Stimulated activated CD8-positive, alpha-beta memory T cell treated with anti-CD3 and anti-CD28 coated beads, Interleukin-7, amount 100 ng/mL, for 1 hour (primary cell): ENCODE measurements at places on chromosomes 16 and 17.

DNA sequence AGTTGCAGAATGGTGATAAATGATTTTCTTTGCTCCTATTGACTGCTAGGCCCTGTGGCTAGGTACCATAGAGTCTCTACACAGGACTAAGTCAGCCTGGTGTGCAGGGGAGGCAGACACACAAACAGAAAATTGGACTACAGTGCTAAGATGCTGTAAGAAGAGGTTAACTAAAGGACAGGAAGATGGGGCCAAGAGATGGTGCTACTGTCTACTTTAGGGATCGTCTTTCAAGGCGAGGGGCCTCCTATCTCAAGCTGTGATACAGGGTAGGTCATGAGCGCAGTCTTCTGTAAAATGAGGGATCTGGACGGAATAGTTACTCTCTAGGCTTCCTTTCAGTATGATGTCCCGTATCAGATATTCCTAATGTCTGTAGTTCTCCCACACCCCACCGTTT is 817 bp downstream of the NME1 start:
- DNase-seq = no peak

GRCh38 chr16:56013962-56014552 is 138.9 kb upstream of the CES5A start:
- DNase-seq = no peak

DNA sequence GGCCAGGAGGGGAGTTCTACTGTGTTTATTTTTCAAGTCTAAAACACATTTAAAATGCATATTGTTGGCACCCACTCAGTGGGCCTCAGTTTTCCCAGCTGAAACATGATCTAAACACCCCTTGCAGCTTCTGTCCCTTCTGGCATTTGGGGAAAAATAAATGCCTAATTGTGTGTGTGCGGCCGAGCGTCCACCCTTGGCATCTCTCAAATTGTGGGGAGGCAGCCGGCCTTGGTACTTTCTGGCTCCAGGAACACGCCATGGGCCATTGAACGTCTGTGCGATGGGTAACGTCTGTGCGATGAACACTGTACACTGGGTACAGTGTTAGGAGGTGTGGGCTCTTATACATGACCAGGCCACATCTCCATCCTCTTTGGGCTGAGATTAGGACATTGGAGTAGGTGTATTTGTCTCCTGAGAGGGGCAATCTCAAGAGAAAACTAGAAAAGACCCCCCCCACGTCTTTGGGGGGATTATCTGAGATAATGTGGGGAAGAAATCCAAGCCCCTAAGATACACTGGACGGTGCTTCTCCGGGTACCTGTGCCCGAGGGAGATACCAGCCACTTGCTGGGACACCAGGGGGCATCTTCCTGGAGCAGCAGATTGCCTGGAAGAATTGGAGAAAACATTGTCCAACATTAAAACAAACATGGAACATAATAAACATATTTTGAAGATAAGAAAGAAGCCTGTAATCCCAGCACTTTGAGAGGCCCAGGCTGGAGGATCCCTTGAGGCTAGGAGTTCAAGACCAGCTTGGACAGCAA is 54.9 kb downstream of the RAB11FIP4 start:
- DNase-seq = no peak

GRCh38 chr16:18792836-18793433 is 2.8 kb upstream of the RPS15A start:
- no peak for DNase-seq

- DNase-seq = no peak
Measured at GRCh38 chr16:30992931-30993816, 8.2 kb downstream of the HSD3B7 start.

- no peak for DNase-seq
Measured at GRCh38 chr16:8108991-8109509, 481.3 kb downstream of the TMEM114 start.

- DNase-seq = no peak
Measured at GRCh38 chr16:11377154-11377553, 31.9 kb downstream of the RMI2 start.

DNA sequence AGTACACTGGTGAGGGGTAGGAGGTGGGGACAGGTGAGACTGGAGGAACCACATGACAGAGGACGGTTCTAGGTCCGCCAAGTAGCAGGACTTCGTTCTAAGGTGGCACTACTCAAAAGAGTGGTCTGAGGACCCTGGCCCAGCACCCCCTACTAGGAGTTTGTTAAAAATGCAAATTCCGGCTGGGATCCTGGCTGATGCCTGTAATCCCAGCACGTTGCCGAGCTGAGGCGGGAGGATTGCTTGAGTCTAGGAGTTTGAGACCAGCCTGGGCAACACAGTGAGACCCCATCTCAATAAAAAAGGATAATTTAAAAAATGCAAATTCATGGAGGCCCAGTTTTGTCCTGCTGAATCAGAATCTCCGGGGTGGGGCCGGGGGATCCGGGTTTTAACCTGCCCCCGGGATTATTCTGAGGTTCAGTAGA is 59.1 kb downstream of the WSB1 start:
- DNase-seq = no peak

DNA sequence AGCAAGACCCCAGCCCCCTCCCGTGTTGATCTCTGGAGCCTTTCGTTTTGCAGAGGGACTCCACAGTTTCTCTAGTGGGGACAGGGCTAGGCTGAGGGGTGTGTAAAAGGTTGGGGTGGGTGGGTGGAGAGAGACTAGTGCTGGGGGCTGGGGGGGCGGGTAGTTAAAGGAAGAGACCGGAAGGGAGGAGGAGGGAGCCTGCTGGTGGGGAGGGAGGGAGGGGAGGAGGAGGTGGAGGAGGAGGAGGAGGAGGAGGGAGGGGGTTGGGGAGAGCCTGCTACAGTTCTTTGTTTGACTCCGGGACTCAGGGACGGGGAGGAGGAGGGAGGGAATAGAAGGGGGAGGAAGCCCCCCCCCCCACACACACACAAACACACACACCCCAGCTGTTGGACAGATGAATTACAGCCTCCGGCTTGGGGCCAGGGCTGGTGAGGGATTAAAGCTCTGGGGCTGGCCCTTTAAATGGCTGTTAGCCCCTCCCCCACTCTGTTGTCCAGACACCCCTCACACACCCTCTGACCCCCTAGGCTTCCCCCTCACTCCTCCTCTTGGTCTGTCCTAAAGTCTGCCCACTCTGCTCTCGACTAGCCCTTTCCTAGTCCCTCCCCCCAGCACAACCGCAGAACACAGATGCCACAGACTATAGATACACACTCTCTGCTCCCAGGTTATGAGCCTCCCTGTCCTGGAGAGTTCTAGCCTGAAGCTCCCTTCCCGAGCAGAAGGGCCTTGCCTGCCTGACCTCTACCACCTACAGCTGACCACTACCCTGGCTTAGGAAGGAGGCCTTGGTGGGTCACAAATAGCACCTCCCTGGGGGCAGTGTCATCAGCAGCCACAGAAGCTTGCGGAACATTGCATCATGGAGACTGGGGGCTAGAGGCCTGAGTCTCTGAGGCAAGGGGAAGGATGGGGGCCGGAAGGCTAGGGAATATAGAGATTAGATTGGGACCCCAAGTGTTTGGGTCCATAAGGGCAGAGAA is 4.4 kb downstream of the KDM6B start:
- no peak for DNase-seq

- no peak for DNase-seq
Measured at GRCh38 chr17:57107498-57108101, 22.6 kb downstream of the AKAP1 start.
